ENCODE measurements at places on chromosomes 1 and 21. TPM values are rescaled to one million over a fixed set of nuclear protein-coding genes. Genes with fewer than 3 reads are reported as not detected.

- no peak for DNase-seq
Observed at GRCh38 chr1:233675446-233675845, 61.5 kb downstream of the KCNK1 start.

- DNase-seq = no peak
Observed at GRCh38 chr1:109383854-109384253, 13.9 kb downstream of the SORT1 start.

INTS11 gene
- total RNA-seq = 161 TPM

DNA sequence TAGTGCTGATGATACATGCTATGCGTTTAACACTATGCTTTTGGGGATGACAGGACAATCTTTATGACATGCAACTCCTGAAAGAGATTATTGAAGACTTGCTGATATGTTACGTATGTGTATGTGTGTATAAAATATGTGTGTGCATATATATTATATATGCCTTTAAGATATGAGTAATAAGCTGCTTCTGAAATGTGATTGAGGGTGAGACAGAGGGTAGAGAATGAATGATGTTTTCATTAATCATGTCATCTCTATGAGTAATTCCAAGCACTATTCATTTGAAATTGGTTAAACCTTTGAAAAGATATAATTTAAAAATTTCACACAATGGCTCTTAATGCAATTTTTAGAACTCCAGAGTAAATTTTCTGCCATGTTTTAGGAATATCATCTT lies 5.8 kb downstream of the BCL9 start:
- DNase-seq = no peak

OR2W3 gene
- total RNA-seq = not detected

PCAT6 gene
- total RNA-seq = 1.9 TPM

MATN1 gene
- 0.12 TPM for total RNA-seq

GRCh38 chr1:182283746-182284544 lies 107.6 kb downstream of the GLUL start:
- DNase-seq = no peak

ITGB2 gene
- total RNA-seq = 1.5 TPM

DNA sequence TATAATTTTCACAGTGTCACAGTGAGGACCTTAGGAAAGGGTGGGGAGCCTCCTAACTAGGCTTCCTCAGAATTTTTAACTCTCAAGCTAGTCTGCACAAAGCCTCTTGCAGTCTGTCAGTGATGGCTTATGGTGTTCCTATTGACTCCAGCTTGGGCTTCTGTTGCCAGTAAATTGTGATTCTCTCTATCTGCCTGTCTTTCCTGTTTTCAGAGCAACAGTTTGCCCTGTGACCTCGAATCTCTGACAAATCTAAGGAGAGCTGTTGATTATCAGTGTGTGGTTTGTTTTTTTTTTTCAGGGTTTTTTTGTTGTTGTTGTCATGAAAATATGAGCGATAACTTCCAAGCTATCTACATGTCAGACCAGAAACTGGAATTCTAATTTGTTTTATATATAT lies 423.2 kb upstream of the B3GALT2 start:
- no peak for DNase-seq

REG4 gene
- total RNA-seq = not detected

DNA sequence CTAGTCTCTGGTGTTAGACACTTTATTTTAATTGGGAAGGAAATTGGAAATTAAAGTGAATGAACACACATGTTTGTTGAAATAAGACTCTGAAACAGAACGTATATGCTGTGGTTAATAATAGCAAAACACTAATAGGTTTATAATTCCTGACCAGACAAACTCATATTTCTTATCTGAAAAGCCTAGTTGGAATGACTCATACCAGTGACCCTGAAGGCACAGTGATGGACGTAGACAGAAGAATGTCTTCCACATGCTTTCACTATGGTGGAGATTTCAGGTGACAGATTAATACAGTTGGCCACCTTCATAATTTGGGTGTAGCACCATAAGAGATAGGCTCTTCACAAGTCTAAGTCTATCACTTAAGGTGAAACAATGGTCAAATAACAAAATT lies 83.0 kb upstream of the COL11A1 start:
- DNase-seq = no peak

PKLR gene
- total RNA-seq = 0.17 TPM

DNA sequence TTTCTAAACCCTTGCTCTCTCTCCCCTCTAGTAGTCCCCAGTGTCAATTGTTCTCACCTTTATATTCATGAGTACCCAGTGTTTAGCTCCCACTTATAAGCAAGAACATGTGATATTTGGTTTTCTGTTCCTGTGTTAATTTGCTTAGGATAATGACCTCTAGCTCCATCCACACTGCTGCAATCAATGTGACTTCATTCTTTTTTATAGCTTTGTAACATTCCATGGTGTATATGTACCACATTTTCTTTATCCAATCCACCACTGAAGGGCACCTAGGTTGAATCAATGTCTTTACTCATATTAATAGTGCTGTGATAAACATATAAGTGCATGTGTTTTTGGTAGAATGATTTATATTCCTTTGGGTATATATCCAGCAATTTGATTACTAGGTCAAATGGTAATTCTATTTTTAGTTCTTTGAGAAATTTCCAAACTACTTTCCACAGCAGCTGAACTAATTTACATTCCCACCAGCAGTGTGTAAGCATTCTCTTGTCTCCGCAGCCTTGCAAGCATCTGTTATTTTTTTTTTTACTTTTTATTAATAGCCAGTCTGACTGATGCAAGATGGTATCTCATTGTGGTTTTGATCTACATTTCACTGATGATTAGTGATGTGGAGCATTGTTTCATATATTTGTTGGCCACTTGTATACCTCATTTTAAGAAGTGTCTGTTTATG lies 277.8 kb downstream of the LTN1 start:
- DNase-seq = no peak

GRCh38 chr21:39713905-39714304 lies 31.1 kb upstream of the IGSF5 start:
- DNase-seq = no peak

- peak; percentile 7 for DNase-seq
Observed at GRCh38 chr1:178267646-178268094, 173.8 kb downstream of the RASAL2 start.

GRCh38 chr1:221888218-221888617 lies 146.3 kb upstream of the DUSP10 start:
- DNase-seq = no peak

DNA sequence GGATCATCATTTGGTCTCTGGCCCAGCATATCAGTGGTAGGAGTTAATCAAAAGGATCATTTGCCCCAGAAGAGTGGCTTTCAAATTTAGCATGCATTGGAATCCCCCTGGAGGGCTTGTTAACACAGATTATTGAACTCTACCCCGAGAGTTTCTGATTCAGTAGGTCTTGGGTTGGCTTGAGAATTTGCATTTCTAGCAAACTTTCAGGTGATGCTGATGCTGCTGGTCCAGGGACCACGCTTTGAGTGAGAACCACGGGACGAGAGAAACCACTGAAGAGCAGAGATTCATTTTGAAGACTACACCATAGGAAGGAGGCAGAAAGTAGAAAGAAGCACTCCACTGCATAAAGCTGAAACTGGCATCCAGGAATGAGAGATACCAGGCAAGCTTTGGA lies 81.3 kb upstream of the DUSP10 start:
- DNase-seq = no peak

GRCh38 chr1:119435052-119435451 lies 20.1 kb downstream of the HSD3B2 start:
- DNase-seq = no peak

GRCh38 chr1:194078765-194079164 lies 892.4 kb upstream of the B3GALT2 start:
- no peak for DNase-seq

FAM72B gene
- total RNA-seq = 10.2 TPM

BRDT gene
- not detected for total RNA-seq

DNA sequence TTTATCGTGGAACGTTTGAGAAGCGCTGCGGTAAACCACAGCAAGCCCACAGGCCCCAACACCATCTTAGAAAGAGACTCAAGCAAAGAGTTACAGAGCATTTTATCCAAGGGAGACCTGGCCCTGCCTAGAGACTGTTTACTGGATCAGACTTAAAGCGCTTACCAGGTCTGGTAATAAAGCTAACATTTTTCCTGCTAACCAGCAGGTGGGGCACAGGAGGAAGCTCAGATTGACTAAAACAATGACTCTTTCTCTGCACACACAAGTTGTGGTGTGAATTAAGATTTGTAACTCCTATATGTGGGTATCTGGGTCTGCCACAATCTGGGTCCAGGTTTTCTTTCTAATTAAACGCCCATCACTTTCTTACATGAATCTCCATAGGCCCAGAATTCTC lies 136.5 kb upstream of the ETS2 start:
- no peak for DNase-seq

OR6K3 gene
- not detected for total RNA-seq

DNA sequence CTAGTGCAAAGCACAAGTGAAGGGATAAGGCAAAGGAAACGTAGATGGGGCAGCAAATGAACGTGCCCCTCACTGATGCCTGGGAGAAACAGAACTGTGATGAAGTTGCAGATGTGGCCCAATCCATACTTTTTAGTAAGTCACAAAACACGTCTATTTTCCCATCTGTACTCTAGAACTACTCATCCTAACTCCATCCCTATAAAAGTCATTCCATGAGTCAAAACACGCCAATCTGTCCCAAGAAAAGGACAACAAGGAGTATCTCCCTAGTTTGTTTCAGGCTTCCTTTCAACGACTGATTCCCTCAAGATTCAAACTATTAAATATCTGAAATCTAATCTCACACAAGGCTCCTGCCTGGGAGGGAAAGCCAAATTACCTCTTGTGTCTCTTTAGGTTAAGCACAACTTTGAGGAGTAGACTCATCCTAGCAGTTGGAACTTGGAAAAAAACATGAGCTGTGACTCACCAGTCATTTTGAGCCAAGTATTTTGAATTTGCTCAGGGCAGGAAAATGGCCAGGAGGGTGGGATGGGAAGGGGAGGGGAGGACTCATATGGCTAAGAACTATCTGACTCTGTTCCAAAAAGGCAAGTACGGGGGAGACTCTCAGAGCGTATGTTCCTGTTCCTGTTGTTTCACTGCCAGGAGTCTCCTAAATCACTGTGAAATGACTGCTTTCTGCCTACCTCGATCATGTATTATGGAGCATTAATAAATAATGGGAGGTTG lies 214.5 kb upstream of the CAMK1G start:
- no peak for DNase-seq

DNA sequence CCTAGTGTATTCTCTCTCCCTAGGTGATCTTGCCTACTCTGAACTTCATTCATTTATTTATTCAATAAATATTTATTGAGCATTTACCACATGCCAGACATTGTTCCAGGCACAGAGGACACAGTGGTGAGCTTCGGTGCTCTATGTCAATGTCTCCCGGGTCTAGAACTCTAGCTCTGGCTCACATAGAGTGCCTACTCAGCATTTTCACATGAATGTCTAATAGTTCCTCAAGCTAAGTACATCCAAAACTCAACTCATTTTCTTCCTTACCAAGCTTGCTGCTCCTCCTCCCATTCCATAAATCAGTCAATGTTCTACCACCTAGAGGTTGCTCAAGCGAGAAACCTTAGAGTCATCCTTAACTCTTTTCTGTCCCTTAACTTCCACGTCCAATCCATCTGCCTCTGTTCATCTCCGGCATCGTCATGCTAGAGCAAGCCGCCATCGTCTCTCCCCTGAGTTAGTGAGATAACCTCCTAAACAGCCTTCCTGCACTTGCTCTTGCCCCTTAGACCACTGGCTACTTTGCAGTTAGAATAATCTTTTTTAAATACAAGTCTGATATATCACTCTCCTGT lies 67.5 kb downstream of the TMEM53 start:
- DNase-seq = no peak

- DNase-seq = no peak
Observed at GRCh38 chr1:205493241-205494085, 11.0 kb upstream of the CDK18 start.

GRCh38 chr1:55179177-55179835 lies 35.9 kb downstream of the USP24 start:
- no peak for DNase-seq

- DNase-seq = no peak
Observed at GRCh38 chr1:150273311-150273710, 721 bp downstream of the C1orf54 start.

GRCh38 chr1:31591425-31592093 lies 15.2 kb downstream of the TINAGL1 start:
- DNase-seq = no peak

- DNase-seq = no peak
Observed at GRCh38 chr1:166164995-166165660, 1.7 kb downstream of the FAM78B start.

GRCh38 chr1:49052102-49052501 lies 275.4 kb upstream of the BEND5 start:
- DNase-seq = no peak

DNA sequence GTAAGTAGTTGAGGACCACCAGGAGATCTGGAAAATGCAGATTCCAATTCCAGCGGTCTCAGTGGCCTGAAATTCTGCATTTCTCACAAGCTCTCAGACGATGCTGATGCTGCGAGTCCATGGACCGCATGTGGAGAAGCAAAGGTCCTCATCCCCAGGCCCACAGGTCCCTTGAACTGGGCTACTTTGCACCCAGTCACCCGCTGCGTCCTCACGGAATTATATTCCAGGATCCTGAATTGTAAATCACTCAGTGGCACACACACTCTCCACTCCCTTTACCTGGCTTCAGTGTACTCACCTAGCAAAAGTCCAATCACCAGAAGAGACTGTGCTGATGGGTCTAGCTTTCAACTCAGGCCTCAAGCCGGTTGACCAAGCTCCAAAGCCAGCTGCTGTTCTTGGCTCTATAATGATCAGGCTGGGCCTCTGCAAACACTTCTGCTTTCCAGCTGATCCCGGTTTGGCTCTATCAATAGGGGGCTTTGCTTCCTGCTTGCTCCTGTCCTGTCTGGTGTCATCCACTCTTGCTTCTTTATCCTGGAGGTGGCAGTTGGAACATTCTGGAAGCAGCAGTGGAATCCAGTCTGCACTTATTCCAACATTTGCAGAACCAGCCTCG lies 904 bp upstream of the RPL22 start:
- no peak for DNase-seq

DNA sequence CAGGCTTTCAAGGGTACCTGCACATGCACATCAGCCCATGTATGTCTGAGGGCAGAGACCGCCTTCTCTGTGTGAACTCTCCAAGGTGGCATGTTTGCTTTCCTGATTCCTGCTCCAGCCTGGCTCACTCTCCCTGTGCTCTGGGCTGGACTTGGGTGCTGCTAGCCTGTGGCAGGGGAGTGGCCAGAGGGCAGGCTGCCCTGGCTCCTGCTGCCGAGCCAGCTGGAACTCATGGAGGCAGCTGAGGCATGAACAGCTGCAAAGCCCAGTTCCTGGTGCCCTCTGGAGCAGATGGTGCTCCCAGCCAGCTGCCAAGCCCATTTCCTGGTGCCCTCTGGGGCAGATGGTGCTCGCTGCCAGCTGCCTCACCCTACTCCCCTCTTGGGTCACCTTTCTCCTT lies 7.6 kb downstream of the UBL4B start:
- DNase-seq = no peak

GRCh38 chr1:59990470-59990869 lies 63.9 kb upstream of the CYP2J2 start:
- no peak for DNase-seq
